ENCODE measurements at places on chromosomes 16 and 17.

DNA sequence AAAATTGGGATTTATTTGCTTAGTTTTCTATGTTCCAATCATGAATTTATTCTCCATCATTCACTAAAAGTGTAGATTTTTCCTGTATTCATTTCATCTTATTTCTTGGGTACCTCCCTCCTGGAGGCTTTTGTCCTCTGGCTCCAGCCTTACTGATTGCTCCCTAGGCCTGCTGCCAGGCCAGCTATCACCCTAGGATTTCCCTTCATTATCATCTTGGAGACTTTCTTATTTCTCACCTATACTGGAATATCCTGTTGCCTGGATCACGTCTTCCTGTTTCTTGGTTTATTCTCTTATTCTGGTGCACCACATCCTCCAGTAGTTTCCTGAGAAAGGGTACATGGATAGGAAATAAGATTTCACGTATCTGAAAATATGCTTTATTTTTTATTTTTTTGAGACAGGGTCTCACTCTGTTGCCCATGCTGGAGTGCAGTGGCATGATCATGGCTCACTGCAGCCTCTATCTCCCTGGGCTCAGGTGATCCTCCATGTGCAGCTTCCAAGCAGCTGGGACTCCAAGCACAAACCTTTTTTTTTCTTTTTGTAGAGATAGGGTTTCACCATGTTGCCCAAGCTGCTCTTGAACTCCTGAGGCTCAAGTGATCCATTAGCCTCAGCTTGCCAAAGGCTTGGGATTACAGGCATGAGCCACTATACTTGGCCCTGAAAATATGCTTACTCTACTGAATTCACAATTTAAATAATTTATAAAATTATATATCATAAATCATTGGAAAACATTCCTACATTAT lies 13.3 kb upstream of the KPNB1 start:
- peaks cover 17% of the 10 kb centered on the region for H3K4me1 ChIP-seq
- no peaks in the 10 kb centered on the region for H3K27me3 ChIP-seq
- no peak for DNase-seq
- peaks cover 2% of the 10 kb centered on the region for H3K36me3 ChIP-seq

DNA sequence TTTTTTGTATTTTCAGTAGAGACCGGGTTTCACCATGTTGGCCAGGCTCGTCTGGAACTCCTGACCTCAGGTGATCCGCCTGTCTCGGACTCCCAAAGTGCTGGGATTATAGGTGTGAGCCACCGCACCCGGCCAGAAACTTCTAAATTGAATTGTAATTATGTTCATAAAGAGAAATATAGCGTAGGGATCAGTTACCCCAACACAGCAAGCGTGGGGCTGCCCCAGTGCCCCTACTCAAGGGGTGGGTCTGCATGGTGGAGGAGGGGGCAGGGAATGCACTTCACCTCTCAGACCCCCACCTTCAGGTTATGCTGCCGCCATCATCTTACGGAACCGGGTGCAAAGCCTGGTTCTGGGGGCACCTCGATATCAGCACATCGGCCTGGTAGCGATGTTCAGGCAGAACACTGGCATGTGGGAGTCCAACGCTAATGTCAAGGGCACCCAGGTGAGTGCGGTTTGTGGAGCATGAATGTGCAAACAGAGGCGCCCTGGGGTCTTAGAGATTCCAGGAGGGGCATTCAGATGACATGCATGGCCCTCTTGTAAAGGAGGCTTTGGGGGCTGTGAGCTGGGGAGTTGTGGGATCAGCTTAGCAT lies 18.0 kb downstream of the ITGAM start:
- H3K4me3 ChIP-seq: no peak overlapping the region
- H3K4me1 ChIP-seq: no peaks in the 10 kb centered on the region
- H3K27me3 ChIP-seq: no peaks in the 10 kb centered on the region
- H3K27ac ChIP-seq: no peak overlapping the region
- DNase-seq: no peak

GRCh38 chr16:83953796-83954576 lies 946 bp downstream of the OSGIN1 start:
- no peaks in the 10 kb centered on the region for H3K36me3 ChIP-seq
- peak overlapping the region; percentile 80 for H3K4me3 ChIP-seq
- peaks cover 11% of the 10 kb centered on the region for H3K27me3 ChIP-seq
- no peak for DNase-seq
- peaks cover 18% of the 10 kb centered on the region for H3K4me1 ChIP-seq
- H3K27ac ChIP-seq: no peak overlapping the region

- no peak overlapping the region for H3K4me3 ChIP-seq
- no peak for DNase-seq
- peaks cover 1% of the 10 kb centered on the region for H3K36me3 ChIP-seq
- peaks cover 23% of the 10 kb centered on the region for H3K4me1 ChIP-seq
- H3K27ac ChIP-seq: no peak overlapping the region
- peaks cover 41% of the 10 kb centered on the region for H3K27me3 ChIP-seq
Measured at GRCh38 chr17:34313164-34313563, 6.1 kb upstream of the CCL8 start.

- H3K4me3 ChIP-seq: no peak overlapping the region
- no peak for DNase-seq
- no peaks in the 10 kb centered on the region for H3K27me3 ChIP-seq
- no peak overlapping the region for H3K27ac ChIP-seq
- no peaks in the 10 kb centered on the region for H3K36me3 ChIP-seq
- H3K4me1 ChIP-seq: no peaks in the 10 kb centered on the region
Measured at GRCh38 chr16:62665269-62665668, 629.0 kb upstream of the CDH8 start.

DNA sequence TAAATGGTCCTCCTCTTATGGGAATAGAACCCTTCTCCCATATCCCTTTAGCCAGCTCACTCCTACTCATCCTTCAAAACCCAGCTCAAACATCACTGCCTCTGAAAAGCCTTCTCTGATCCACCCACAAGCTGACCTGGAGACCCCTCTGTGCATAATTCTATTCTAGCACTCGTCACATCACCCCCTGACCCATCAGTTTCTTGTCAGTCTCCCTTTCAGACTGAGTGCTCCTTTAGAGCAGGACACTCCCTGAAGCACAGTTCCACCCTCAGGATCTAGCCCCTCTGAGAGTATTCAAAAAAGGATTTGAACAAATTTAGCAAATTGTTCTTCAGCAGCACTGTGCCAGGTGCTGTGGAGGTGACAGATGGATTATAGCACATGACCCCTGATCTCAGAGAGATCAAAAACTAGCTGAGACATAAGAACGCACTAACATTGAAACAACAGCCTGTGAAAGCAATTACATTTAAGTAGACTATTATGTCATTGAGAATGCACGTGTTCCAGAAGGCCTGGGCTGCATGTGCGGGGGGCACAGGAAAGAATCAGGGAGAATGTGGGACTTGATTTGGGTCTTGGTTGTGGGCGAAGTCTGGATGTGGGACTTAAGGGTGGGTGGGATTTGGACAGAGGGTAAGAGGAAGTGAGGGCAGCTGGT lies 43.5 kb downstream of the MRPS23 start:
- H3K27ac ChIP-seq: no peak overlapping the region
- H3K4me1 ChIP-seq: no peaks in the 10 kb centered on the region
- no peak overlapping the region for H3K4me3 ChIP-seq
- no peaks in the 10 kb centered on the region for H3K36me3 ChIP-seq

- no peaks in the 10 kb centered on the region for H3K36me3 ChIP-seq
- H3K4me1 ChIP-seq: no peaks in the 10 kb centered on the region
- H3K27ac ChIP-seq: no peak overlapping the region
Measured at GRCh38 chr17:32672711-32673110, 185.9 kb downstream of the CDK5R1 start.

DNA sequence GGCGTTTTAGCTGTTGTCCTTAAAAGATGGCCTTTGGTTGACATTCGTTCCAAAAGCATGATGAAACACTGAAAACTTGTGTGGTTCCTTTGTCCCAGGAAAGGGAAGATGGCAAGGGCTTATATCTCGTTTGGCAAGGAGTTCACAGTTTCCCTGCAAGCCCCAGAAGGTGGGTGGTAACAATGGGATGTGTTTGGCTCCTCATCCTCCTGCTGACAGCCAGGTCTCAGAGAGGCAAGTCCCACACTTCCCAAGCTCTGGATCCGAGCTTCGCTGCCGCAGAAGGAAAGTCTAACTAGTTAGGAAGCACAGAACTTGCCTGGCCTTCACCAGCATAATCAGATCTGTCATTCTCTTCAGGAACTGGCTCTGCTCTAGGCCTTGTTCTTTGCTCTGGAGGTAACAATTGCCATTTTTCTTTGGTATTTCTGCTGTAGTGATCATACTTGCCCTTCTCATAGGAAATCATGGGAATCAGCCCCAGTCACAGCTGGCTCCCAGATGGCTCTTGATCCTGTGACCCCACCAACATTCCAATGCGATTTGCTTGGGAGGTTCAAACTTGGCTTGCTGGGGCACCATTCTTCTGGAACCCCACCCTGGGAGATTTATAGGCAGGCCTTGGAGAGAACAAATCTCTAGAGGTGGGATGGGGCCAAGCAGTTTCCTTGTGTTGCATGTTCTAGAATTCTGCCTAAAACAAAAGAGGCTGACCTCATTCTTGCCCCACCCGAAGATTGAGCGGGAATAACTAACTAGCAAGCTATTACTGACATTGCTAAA lies 17.9 kb downstream of the KPNA2 start:
- H3K36me3 ChIP-seq: peaks cover 7% of the 10 kb centered on the region
- H3K4me1 ChIP-seq: no peaks in the 10 kb centered on the region
- no peak for DNase-seq
- H3K4me3 ChIP-seq: no peak overlapping the region
- H3K27ac ChIP-seq: no peak overlapping the region

GRCh38 chr16:69925311-69925710 lies 25.8 kb upstream of the CLEC18A start:
- H3K27me3 ChIP-seq: no peaks in the 10 kb centered on the region
- no peak overlapping the region for H3K4me3 ChIP-seq
- no peak overlapping the region for H3K27ac ChIP-seq
- no peaks in the 10 kb centered on the region for H3K4me1 ChIP-seq
- no peak for DNase-seq

DNA sequence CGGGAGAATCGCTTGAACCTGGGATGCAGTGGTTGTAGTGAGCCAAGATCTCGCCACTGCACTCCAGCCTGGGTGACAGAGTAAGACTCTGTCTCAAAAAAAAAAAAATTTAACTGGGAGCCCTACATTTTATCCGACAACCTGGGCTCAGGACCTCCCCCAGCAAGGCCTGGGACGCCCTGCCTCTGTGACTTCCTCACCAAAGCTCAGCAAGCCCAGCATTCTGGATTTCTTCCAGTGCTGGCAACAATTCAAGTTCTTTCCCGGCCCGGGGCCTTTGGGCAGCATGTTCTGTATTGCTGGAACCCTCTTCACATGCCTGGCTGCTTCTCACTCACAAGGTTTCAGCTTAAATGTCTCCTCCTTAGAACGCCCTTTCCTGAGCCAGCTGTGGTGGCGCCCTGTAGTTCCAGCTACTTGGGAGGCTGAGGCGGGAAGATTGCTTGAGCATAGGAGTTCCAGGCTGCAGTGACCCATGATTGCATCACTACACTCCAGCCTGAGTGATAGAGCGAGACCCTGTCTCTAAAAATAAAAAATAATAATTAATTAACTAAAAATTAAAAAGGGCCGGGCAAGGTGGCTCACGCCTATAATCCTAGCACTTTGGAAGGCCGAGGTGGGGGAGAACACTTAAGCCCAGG lies 15.9 kb upstream of the MEIOB start:
- DNase-seq: no peak
- no peaks in the 10 kb centered on the region for H3K36me3 ChIP-seq
- H3K27ac ChIP-seq: no peak overlapping the region
- no peaks in the 10 kb centered on the region for H3K4me1 ChIP-seq
- no peak overlapping the region for H3K4me3 ChIP-seq

DNA sequence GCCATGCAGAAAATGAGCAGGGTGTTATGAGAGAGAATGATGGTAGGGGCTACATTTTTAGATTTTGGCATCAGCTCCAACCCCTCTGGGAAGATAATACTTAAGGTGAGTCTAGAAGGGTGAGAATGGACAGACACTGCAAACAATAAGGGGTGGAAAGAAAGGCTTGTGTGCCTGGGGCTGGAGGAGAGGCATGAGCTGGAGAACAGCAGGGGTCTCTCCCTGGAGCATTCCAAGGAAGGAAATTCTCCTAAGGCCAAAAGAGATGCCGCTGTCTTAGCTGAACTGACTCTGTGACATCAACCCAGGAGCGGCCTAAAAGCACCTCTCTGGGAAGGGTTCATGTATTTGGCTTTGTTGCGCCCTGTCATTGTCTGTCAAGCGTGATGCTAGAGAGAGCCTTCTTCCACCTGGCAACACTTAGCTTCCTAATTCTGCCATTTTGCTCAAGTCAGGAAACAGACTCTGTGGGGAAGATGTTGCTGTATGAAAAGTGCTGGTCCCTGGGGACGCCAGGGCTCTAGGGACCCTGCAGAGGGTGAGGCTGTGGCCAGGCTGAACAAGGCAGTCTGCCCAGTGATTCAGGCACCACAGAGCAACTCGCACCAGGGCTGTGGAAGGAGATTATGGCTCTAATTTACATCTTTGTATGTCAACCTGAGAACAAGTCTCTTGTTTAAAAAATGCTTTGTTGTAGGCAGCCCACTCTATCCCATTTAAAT lies 225.7 kb downstream of the CBLN1 start:
- no peak overlapping the region for H3K4me3 ChIP-seq
- H3K27me3 ChIP-seq: no peaks in the 10 kb centered on the region
- H3K27ac ChIP-seq: no peak overlapping the region
- no peaks in the 10 kb centered on the region for H3K36me3 ChIP-seq
- no peaks in the 10 kb centered on the region for H3K4me1 ChIP-seq

DNA sequence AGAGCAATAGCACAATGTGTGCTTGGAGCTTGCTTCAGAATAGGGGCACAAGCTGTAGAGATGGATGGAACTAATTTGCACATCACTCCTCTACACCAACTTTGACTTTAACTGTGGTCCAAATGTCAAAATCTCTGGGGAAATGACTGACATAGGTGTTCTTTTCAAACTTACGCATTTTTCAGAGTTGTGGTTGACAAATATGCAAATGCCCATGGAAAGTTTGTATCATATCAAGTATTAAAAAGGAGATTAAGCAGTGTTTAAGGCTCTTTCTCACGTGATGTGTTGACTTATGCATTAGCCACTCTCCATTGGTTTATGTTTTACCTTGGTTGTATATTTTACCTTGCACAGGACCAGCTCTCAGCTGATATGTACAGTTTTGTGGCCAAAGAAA lies 77.1 kb downstream of the ELAC2 start:
- H3K36me3 ChIP-seq: no peaks in the 10 kb centered on the region
- H3K4me3 ChIP-seq: no peak overlapping the region
- no peaks in the 10 kb centered on the region for H3K27me3 ChIP-seq
- no peak overlapping the region for H3K27ac ChIP-seq
- no peak for DNase-seq

GRCh38 chr16:13926464-13926863 lies 6.5 kb downstream of the ERCC4 start:
- no peaks in the 10 kb centered on the region for H3K27me3 ChIP-seq
- no peak for DNase-seq
- H3K4me1 ChIP-seq: peaks cover 10% of the 10 kb centered on the region
- H3K27ac ChIP-seq: no peak overlapping the region

- no peak overlapping the region for H3K27ac ChIP-seq
- no peaks in the 10 kb centered on the region for H3K4me1 ChIP-seq
- DNase-seq: no peak
- H3K4me3 ChIP-seq: no peak overlapping the region
- no peaks in the 10 kb centered on the region for H3K27me3 ChIP-seq
Measured at GRCh38 chr17:11813871-11814270, 183.4 kb downstream of the ZNF18 start.
